Tibial nerve (tissue), 4 donors: ENCODE measurements at places on chromosomes 5 and 9.
A peak's percentile ranks its signal among the peaks of the same experiment; 100 is the strongest.

DNA sequence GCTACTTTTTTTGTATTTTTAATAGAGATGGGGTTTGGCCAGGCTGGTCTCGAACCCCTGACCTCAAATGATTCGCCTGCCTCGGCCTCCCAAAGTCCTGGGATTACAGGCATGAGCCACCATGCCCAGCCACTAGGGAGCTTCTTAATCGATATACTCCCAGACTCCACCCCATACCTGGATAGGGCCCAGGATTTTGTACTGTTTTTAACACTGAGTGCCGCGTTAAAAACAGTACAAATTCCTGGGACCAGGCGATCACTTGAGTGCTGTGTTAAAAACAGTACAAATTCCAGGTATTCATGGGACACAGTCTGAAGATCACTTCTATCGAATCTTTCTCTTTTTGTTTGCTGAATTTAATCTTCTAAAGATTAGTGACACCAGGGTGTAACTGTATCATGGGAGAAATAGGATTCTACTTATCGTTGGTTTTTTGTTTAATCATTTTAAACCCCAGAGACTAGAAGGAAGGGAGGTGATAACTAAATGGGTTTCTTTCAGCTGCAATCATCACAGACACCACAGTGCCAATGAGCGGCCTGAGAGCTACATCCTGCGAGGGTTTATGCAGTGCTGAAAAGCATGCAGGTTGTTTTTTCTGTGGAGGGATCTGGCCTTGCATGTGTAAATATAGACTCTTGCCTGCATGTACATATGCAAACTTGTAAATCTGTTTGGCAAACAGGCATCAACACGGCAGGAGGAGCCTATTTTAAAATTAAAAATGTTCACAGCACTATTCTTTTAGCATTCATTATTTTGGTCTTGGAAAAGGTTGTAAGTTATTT, 303.8 kb upstream of the WWC1 start:
- peak overlapping the region; percentile 4 for H3K27ac ChIP-seq
- H3K27me3 ChIP-seq = no peaks in the 10 kb centered on the region
- no peak for DNase-seq
- no peak overlapping the region for H3K4me3 ChIP-seq
- H3K4me1 ChIP-seq = no peaks in the 10 kb centered on the region

GRCh38 chr9:126618190-126618584, 4.5 kb downstream of the LMX1B start:
- H3K27ac ChIP-seq = no peak overlapping the region
- peaks cover 2% of the 10 kb centered on the region for H3K27me3 ChIP-seq
- DNase-seq = no peak

GRCh38 chr9:4929917-4930316, 55.2 kb upstream of the JAK2 start:
- H3K27me3 ChIP-seq = no peaks in the 10 kb centered on the region
- no peak overlapping the region for H3K27ac ChIP-seq
- no peak overlapping the region for H3K4me3 ChIP-seq
- H3K36me3 ChIP-seq = no peaks in the 10 kb centered on the region
- H3K4me1 ChIP-seq = no peaks in the 10 kb centered on the region
- no peak for DNase-seq

DNA sequence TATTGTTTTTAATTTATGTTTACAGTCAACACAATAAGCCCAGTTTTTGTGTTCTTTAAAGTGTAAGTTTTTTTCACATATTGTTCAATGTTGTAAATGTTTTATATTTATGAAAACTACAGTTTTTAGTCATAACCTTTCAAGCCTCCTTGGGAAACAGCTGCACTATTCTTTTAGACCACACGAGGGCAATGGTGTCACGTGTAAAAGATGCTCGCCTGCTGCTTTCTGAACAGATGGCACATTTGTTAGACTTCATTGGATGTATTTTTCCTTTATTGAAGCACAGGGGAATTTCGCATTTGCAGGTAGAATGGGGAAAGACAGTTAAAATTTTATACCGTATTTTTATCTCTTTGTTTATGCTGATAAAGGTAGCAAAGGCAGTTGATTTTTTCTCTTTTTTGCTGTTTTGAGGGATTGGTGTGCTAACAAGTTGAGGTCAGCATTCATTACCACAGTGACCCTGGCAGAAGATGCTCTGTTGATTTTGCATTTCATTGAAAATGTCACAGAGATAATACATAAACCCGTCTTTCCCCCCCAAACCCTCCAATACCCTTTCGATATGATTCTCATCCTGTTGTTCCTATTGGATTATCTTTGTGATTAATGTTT, 59.0 kb downstream of the MAT2B start:
- H3K27ac ChIP-seq = no peak overlapping the region
- peaks cover 12% of the 10 kb centered on the region for H3K4me1 ChIP-seq
- DNase-seq = peak; percentile 89
- H3K36me3 ChIP-seq = no peaks in the 10 kb centered on the region

- H3K27ac ChIP-seq = peak overlapping the region; percentile 89
- no peaks in the 10 kb centered on the region for H3K36me3 ChIP-seq
- peak overlapping the region; percentile 60 for H3K4me3 ChIP-seq
- no peaks in the 10 kb centered on the region for H3K27me3 ChIP-seq
- peak; percentile 26 for DNase-seq
These were observed 142.7 kb upstream of the IER5L start for GRCh38 chr9:129320575-129321285.

DNA sequence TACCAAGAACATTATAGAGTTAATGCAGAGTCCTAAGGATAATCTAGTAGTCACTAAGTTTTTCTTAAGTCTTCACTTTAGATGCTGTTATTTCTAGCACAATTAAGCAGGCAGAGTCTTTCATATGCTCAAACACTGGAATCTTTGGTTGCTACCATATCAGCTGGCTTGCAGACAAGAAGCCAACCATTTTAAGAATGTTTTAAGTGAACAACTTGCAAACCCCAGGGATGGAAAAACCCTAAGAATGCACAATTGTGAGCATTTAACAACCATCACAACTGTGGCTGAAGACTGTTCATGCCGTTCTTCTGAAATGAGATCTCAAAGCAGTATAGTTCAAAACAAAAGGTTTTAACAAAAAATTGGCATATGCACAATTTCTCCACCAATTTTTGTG, 55.1 kb downstream of the CSNK1A1 start:
- no peaks in the 10 kb centered on the region for H3K27me3 ChIP-seq
- H3K27ac ChIP-seq = no peak overlapping the region
- peaks cover 5% of the 10 kb centered on the region for H3K36me3 ChIP-seq

DNA sequence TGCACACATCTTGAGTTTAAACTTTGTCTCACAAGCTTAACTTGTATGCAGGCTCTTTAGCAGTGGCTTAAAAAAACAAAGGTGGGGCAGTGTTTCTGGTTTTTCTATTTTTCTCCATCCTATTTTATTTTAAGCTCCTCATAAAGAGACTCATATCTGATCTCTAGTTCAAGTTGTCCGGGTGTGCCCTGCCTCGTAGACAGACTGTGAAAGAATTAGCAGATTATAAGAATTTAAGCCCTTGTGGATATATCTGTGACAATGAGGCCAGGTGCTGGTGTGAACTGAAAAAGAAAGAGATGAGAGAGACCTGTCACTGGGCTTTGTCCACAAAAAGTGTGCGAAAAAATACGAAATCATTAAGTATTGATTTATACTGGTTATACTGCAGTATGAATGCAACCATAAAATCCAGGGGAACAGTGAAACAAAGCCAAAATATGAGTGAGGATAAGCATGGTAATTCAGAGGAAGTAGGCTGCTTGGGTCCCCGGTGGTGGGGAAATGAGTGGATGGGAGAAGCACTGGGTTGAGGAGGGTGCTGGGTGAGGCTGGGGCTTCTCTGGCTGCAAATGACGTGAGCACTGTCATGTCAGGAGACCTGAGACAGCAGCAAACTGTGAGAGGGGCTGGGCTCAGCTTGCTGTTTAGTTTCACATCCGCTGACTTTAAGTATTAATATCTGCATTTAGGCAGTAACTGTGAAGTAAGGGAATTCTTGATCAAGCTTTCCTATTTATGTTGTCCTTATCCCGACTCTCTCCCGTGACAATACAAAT, 179.7 kb upstream of the ANKRD55 start:
- no peaks in the 10 kb centered on the region for H3K36me3 ChIP-seq
- no peak overlapping the region for H3K4me3 ChIP-seq
- no peaks in the 10 kb centered on the region for H3K27me3 ChIP-seq
- peak; percentile 48 for DNase-seq
- no peak overlapping the region for H3K27ac ChIP-seq

GRCh38 chr5:4533457-4534105, 606.5 kb upstream of the ADAMTS16 start:
- H3K4me3 ChIP-seq = no peak overlapping the region
- DNase-seq = no peak
- no peaks in the 10 kb centered on the region for H3K36me3 ChIP-seq
- H3K4me1 ChIP-seq = no peaks in the 10 kb centered on the region
- no peak overlapping the region for H3K27ac ChIP-seq
- no peaks in the 10 kb centered on the region for H3K27me3 ChIP-seq

GRCh38 chr9:14881006-14881405, 29.2 kb downstream of the FREM1 start:
- peaks cover 5% of the 10 kb centered on the region for H3K4me1 ChIP-seq
- no peaks in the 10 kb centered on the region for H3K36me3 ChIP-seq
- DNase-seq = no peak
- H3K27ac ChIP-seq = no peak overlapping the region

GRCh38 chr9:75830303-75830702, 60.2 kb upstream of the PCSK5 start:
- no peaks in the 10 kb centered on the region for H3K27me3 ChIP-seq
- H3K27ac ChIP-seq = no peak overlapping the region
- no peak for DNase-seq
- H3K4me1 ChIP-seq = peaks cover 3% of the 10 kb centered on the region

DNA sequence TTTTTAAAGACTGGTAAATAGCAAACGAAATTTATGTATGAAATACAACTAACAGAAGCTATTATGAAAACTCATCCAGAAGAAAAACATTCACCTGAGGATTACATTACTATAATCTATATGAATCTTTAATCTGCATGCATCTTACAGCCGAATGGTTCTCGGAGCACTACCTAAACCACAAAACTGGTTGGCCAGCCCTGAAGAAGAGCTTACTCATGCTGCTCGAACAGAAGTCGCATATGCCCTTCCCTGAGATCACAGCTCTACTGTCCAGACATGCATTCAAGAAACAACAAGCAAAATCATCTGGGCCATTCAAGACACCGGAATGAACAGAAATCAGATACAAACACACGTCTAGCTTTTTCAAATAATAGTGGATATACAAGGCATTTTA, 931.0 kb upstream of the DMAC1 start:
- DNase-seq = no peak
- no peak overlapping the region for H3K4me3 ChIP-seq
- H3K27ac ChIP-seq = no peak overlapping the region
- no peaks in the 10 kb centered on the region for H3K27me3 ChIP-seq

- H3K36me3 ChIP-seq = no peaks in the 10 kb centered on the region
- no peak overlapping the region for H3K4me3 ChIP-seq
These were observed 17.0 kb downstream of the DMAC1 start for GRCh38 chr9:7782400-7783120.

GRCh38 chr5:132003982-132004381, 7.5 kb downstream of the ACSL6 start:
- no peaks in the 10 kb centered on the region for H3K27me3 ChIP-seq
- no peak for DNase-seq
- peaks cover 6% of the 10 kb centered on the region for H3K4me1 ChIP-seq
- no peak overlapping the region for H3K4me3 ChIP-seq
- H3K36me3 ChIP-seq = no peaks in the 10 kb centered on the region

DNA sequence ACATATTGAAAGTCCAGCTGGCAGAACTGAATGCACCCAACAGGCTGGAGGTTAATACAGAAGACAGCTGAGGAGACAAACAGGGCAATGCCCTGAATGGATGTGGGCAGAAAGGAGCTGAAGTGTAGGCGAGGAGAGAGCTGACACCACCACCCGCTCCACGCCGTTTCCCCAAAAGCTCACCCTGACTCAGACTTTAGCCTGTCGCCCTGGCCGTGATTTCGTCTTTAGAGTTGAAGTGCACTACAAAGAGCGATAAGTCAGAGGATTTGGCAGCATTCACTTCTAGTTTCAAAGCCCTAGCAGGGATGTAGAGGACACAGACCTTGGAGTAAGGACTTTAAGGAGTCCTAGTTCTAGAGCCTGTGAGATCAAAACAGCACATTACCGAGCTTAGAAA, 2.2 kb upstream of the ERAP1 start:
- no peaks in the 10 kb centered on the region for H3K4me1 ChIP-seq
- no peaks in the 10 kb centered on the region for H3K27me3 ChIP-seq
- no peak overlapping the region for H3K27ac ChIP-seq
- no peak overlapping the region for H3K4me3 ChIP-seq
- no peak for DNase-seq
- H3K36me3 ChIP-seq = no peaks in the 10 kb centered on the region

- H3K4me3 ChIP-seq = no peak overlapping the region
- H3K27me3 ChIP-seq = no peaks in the 10 kb centered on the region
- H3K36me3 ChIP-seq = no peaks in the 10 kb centered on the region
- no peak for DNase-seq
These were observed 23.7 kb upstream of the NPR3 start for GRCh38 chr5:32687499-32687831.

DNA sequence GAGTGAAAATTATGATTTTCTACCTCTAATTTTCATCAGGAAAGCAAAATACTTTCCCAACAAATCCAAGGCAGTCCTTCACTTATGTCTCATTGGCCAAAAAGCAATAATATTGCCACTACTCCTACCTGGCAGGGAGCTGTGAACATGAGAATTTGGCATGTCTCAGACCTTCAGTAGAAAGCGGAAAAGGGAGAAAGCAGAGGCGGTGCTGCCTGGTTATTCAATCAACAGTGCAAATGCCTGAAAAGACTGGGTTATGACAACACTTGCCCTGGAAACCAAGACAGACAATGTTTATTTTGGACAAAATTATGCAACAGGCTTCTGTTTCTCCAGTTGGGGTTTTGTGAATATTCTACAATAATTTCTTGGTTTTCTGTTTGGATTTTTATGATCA, 194.4 kb downstream of the TAF11L14 start:
- DNase-seq = no peak
- no peaks in the 10 kb centered on the region for H3K36me3 ChIP-seq
- H3K27me3 ChIP-seq = no peaks in the 10 kb centered on the region
- no peak overlapping the region for H3K4me3 ChIP-seq
- no peak overlapping the region for H3K27ac ChIP-seq
- no peaks in the 10 kb centered on the region for H3K4me1 ChIP-seq

- H3K4me1 ChIP-seq = no peaks in the 10 kb centered on the region
- H3K4me3 ChIP-seq = no peak overlapping the region
- no peak overlapping the region for H3K27ac ChIP-seq
- DNase-seq = no peak
These were observed 21.1 kb downstream of the PDE8B start for GRCh38 chr5:77231471-77232138.
